Kidney glomerular epithelial cell (primary cell): ENCODE measurements at places on chromosomes 16 and 17.
A peak's percentile ranks its signal among the peaks of the same experiment; 100 is the strongest.

DNA sequence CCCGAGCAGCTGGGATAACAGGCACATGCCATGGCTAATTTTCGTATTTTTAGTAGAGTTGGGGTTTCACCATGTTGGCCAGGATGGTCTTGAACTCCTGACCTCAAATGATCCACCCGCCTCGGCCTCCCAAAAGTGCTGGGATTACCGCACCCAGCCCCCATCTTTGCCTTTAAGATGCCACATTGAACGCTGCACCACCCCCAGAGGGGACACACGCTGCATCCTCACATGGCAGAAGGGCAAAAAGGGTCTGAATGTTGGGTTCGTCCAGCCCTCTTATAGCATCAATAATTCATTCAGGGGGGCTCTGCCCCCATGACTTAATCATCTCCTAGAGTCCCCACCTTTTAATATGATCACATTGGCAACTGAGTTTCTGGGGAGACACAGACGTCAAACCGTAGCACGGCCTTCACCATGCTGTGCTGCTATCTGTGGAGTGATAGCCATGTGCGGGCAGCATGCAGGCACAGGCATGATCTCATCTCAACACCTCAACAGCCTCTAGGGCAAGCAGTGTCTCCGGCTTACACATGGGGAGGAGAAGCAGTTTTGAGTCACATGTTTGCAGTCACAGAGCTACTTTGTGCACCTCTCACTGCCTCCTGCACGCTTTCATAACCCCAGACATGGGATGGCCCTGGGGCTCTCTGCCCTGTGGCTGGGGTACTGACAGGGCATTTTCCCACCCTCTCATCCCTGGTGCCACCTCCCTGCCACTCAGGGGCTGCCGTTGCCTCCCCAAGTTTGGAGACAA is 30.0 kb downstream of the IL21R start:
- DNase-seq = peak; percentile 38

DNA sequence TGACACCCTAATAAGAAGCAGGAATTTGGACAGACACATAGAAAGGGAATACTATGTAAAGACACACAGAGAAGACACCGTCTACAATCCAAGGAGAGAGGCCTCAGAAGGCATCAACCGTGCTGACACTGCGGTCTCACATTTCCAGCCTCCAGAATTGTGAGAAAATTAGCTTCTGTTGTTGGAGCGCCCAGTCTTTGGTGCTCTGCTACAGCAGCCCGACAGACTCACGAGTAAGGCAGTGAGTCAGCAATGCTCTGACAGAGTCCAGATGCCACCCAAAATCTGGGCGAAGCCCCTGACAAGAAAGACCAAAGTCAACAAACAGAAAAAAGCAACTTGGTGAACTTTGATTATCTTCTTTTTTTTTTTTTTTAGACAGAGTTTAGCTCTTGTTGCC is 32.5 kb upstream of the RAI1 start:
- DNase-seq = no peak

DNA sequence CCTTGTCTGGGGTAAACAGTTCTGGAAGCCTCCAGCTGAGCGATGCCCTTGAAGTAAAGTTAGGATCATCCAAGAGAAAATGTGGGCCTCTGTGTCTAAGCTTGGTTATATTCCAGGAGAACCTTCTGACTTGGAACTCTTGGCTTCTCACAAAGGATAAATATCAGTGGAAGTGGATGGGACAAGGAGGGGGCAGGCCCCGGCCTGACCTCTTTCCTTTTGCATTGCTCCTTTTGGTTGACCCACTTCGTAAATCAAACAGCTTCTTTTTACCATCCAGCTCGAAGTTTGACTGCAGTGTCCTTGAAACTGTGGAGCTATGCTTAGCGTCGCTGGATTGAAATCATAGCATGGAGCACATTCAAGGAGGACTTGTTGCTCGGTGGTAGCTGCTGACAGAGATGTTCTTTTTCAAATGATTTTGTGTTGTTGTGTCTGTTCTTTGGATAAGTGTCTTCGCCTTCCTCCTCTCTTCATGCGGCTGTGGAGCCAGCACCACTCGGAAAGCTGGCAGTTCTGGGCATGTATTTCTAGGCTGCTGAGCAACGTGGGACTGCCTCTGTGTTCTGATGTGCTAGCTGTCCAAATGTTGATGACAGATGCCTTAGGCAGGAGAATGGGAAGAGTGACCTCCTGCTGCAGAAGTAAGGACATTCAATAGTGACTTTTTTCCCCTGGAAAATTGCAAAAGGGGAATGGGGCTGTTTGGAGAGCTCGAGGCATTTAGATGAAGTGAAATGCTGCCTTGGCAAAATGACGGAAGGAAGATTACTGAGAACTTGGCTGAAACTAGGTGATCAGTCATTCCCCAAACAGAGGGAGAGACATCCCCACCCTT is 4.5 kb downstream of the MINK1 start:
- DNase-seq = no peak

DNA sequence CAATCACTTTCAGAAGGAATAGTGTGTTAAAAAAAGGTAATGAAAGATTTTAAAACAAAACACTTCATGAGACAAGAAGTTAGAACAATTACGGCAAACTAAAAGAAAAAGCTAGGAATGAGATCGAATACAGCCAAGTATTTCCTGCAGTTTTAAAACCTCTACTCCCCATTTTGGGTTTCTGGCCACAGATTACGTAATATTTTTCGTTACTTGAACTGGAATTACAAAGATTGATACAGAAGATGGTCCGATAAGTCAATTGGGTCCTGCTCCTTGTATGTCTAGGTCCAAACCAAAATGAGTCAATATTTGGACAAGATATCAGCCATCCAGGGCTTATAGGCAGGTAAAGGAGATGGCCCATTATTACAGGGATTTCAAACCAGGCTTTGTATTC is 52.2 kb downstream of the SIAH1 start:
- DNase-seq = no peak

GRCh38 chr17:5500589-5501391 is 14.4 kb downstream of the MIS12 start:
- DNase-seq = peak; percentile 78

- DNase-seq = no peak
Measured at GRCh38 chr17:20187049-20187448, 177.9 kb downstream of the SPECC1 start.

DNA sequence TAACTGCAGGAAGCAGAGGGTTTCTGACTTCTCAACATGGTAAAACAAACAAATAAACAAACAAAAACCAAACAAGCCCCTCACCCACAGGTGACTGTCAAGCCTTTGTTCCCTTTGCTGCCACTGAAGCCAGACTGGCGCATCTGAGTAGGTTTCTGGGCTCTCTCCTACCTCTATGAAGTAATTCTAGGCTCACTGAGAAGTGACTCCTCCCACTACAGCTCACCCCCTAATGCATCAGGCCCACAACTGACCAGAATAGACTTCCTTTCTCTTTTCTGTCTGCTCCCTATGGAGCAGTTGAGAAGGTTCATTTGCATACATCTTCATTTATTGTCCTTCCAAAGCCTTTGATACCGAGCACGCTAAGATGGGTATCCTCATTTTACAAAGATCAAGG is 77.0 kb upstream of the CCL2 start:
- DNase-seq = no peak

GRCh38 chr17:31524926-31525800 is 133.7 kb downstream of the RAB11FIP4 start:
- peak; percentile 79 for DNase-seq

GRCh38 chr16:14559809-14560241 is 70.2 kb downstream of the PARN start:
- DNase-seq = no peak
